ENCODE measurements at places on chromosomes 6 and 20.

DNA sequence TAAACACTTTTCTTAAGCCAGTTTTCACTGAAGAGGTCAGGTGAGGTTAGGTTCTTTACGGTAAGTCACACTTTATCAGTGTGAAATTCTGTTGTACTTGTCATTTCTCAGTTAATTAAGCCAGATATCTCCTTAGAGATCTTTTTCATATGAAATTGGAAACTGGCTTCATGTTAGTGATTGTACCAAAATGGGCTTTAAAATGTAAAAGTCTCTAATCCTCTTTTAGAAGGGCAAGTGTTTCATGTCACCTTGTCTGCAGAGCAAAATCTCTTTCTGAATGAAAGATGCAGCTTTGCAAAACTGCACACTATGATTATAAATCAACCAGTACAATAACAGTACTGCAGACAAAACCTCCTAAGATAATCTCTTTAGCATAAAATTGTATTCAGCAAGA lies 209.2 kb upstream of the RNF217 start:
- DNase-seq = no peak

- DNase-seq = no peak
These were observed 284.7 kb downstream of the CDH26 start for GRCh38 chr20:60242836-60243505.

DNA sequence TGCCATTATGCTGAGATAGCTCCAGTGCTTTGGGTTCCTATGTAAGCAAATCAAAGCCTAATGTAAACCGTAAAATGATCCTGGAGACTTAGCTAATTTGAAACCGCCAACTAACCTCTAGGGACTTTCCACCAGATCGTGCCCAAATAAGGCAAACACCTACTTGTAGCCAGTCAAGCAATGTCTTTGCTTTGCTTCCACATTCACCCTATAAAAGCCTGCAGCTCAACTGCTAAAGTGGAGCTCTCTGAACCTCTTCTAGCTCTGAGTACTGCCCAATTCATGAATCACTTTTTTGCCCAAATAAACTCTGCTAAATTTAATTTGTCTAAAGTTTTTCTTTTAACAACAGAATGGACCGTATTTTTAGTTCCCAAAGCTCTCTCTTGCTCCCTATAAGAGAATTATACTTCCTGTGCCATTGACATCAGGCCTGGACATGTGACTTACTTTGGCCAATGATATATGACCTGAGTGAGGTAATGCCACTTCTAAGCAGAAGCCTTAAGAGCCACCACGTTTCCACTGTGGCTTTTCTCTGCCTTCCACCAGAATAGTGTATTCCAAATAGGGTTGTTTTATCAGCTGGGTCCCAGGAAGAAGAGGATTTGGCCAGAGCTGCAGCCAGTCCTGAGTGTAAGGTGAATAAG lies 34.8 kb upstream of the PSMF1 start:
- no peak for DNase-seq

GRCh38 chr20:19756761-19757486 lies 1.1 kb upstream of the RIN2 start:
- DNase-seq = peak; percentile 80

DNA sequence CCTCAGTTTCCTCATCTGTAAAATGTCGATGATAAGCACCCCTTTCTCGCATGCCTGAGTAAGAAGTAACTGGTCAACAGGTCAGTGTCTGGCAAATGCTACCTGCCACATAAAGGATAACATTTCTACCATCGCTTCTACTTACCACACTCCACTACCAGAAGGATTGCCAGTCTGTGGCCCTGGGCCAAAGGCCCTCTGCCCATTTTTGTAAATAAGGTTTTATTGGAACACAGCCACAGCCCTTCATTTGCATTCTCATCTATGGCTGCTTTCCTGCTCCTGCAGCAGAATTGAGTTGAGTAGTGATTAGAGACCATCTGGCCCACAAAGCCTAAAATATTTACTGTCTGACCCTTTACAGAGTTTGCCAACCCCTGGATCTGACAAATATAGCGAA lies 121.8 kb downstream of the TOX2 start:
- no peak for DNase-seq

- no peak for DNase-seq
These were observed 150.6 kb downstream of the GJA10 start for GRCh38 chr6:90044833-90045381.

DNA sequence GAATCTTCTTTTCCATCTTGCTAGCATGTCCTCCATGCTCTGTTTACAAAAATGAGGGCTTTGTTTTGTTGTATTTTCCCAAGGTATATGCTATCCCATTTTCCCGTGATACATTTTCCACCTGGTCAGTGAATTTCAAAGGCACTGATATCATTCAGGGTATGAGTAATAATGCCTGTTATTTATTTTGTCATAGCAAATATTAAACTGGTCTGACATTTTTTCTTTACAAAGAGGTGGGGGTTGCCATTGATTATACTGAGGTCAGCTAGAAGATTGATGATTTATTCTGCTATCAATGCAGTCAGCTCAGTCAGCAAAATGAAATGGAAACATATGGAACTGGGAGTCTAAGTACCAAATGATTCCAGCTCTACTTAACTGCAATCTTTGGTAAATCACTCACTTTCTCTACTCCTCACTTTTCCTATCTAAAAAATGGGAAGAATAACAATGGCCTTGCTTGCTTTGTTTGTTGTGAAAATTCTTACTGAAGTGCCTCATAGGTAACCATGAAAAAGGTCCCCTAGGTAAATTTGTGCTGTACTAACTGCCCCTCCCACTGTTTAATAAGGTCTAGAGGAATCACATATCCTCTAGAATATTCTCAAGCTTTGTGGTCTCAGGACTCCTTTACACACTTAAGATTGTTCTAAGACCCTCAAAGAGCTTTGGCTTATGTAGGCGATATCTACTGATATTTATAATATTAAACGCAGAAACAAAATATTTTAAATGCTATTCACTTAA lies 64.0 kb downstream of the ARHGAP18 start:
- DNase-seq = no peak

- DNase-seq = peak; percentile 91
These were observed 146.9 kb downstream of the MACROD2 start for GRCh38 chr20:14142171-14142570.

DNA sequence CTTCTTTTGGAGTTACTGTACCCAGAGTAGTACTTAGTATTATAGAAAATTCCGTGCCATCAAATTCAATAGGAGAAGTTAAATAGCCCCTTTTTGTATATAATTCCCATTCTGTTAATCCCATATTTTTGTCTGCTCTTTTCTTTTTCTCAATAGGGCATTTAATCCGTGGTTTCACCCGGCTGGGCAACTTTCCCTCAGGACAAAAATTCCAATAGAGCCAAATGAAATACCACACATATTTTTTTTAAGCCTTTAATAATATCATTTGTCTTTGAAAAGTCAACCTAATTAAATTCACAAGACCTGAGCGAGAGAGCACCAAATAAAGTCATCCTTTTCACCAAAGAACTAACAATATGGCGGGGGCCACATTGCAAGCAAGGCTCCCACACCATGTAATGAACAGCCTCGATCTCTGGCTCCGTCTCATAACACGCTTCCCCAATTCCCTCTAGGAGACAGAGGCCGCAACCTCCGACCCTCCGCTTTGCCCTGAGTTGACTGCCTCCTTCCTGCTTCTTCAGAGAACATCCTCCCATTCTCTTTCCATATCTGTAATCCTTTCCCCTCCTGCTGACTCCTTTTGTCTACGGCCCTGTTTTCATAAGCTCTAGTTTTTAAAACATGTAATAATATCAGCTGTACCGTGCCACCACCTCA lies 13.6 kb downstream of the NHSL1 start:
- DNase-seq = no peak

- DNase-seq = no peak
These were observed 230.2 kb upstream of the PLN start for GRCh38 chr6:118317581-118318563.

- DNase-seq = no peak
These were observed 265.5 kb upstream of the EXOC2 start for GRCh38 chr6:958488-958887.

- DNase-seq = peak; percentile 77
These were observed 84.7 kb upstream of the GCM1 start for GRCh38 chr6:53233309-53233708.

- DNase-seq = no peak
These were observed 102.4 kb upstream of the HIVEP1 start for GRCh38 chr6:11909696-11910132.

- DNase-seq = no peak
These were observed 156.8 kb upstream of the KCNQ5 start for GRCh38 chr6:72464791-72465691.

- DNase-seq = no peak
These were observed 8.1 kb downstream of the HLA-DRB1 start for GRCh38 chr6:32581315-32582095.

DNA sequence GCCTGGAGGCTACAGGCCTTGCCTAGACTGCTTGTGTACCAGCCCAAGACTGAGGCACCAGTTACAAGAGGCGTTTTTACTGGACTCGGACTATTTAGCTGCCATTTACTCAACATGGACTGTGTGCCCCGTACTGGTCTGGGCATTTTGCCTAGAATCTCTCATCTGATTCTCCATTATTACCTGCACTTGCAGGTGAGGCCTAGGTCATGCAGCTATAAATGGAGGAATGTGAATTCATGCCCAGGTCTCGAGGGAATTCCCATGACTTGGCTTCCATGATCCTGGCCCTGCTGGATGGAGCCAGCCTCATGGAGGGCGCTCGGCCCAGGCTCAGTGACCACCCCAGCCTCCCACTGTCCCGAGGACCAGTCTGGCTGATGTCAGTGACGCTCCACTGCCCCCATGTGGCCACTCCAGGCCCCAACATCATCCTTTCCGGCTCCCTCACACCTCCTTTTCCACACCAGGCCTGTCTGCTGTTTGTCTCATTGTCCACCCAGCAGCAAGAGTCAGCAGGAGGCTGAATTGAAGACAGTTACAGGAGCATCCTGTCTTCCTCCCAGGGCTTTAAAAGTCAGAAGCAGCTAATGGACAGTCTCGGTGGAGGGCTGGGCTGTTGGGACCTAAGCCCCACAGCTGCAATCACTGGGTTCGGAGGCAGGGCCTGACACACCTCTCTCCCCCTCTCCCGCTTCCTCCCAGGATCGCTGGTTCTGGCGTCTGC lies 8.7 kb downstream of the MMP24OS start:
- peak; percentile 28 for DNase-seq

DNA sequence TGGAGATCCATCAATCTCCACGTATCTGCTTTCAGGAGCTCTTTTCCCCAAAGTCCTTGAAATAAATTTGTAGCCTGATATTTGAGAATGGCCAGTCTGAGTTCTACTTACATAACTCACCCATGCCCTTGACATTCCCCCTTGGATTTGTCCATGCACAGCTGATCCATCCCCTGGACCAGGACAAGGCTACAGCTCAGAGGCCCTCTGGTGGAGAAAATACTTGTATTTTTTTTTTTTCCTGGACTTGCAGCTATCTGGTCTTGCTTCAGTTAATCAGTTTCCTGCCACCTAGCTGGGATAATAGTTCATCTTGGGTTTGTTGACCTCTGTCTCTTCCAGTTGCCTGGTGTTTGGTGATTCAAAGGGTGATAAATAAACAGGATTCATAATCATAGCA lies 467.6 kb downstream of the DHX35 start:
- peak; percentile 40 for DNase-seq

- peak; percentile 39 for DNase-seq
These were observed 81.6 kb upstream of the PREP start for GRCh38 chr6:105484238-105485161.

DNA sequence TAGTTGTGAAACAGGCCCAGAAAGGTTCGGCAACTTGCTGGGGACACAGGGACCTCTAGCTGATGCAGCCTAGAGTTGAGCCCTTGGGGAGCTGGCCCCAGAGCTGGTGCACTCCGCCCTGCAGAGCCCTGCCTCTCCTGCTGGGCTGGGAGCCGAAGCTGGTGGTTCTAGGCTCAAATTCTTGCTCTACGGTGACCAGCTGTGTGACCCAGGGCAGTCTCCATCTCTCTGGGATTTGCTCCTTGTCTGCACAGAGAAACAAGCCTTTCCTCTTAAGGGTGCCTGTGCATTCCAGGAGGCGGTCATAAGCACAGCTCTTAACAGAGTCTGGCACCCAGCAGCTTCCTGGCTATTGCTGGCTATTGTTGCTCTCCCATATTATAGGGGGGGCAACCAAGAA lies 47.4 kb downstream of the RBM38 start:
- peak; percentile 35 for DNase-seq

DNA sequence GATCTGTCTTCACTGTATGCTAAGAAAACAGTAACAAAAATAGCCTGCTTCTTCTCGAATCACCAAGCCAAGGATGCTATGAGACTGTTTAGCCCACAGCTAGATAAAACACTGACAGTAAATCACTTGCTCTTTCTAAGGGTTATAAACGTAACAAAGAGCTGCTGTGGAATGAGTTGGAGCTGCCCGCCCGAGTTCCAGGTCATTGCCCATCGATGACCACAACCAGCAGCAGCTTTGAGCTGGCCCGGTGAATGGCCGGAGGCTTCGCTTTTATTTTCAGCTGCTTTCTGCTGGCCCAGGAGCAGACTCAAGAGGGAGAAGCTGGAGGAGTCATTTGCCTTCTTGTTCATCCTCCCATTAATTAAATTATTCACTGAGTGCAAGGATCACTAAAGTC lies 82.2 kb upstream of the CDH4 start:
- DNase-seq = no peak

DNA sequence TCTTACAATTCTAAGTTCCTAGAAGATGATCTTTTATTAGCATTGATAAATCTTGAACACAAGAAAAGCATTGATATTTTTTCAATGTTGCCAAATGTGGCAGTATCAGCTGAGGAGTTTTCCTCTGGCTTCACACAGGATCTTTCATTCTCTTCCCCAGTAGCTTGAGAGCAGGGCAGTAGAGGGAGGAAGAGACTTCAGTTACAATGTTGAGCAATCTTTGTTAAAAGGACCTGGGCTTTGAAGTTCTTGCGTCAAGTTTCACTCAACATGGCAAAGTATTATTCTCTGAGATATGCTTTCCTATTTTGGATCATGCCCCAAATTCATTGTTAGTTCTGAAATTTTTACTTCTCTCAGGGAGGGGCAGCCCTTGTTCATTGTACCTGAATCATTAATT lies 238.0 kb downstream of the COL12A1 start:
- no peak for DNase-seq

DNA sequence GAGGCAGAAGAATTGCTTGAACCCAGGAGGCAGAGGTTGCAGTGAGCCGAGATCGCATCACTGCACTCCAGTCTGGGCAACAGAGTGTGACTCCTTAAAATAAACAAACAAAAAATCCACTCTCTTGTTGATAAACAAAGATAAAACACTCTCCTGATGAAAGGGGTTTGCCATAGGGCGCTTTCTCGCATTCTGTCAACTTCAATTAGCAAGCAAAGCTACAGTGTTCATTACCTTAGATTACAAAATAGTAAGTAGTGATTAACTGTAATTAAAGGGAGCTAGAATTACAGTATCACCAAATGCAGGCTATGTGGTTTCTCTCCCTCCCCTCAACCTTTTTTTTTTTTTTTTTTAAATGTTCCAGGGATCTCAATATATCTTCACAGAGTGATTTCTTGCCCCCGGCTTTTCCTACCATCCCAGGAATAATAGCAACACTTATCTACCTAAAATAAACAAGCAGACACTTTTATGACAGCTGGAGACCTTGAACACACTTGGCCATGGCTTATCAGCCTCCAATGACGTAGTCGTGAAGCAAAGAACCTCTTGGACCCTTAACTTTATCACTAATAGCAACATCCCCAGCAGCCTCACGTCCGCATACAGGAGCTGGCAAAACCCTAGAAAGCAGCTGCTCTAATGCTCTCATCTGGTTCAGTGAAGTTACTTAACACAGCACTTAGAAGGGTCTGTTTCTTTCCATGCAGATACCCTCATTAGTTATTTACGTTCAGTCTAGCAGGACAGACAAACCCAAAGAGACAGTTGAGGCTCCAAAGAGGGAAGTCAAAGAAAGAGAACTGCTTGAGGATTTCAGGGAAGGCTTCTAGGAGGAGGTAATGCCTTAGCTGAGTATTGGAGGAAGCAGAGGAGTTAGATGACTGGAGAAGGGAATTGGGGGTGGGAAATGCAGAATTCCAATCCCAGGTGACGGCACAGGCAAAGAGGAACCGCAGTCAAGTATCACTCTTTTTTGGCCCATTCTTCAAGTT lies 37.9 kb upstream of the NEDD9 start:
- no peak for DNase-seq

Data from NCI-H510A treated with DMSO at 0.1 percent for 48 hours (cell line).